Stimulated activated CD4-positive, alpha-beta T cell treated with anti-CD3 and anti-CD28 coated beads, Interleukin-15, amount 100 ng/mL, for 1 hour (primary cell): ENCODE measurements at places on chromosomes 3 and 15.
A peak's percentile ranks its signal among the peaks of the same experiment; 100 is the strongest.

DNA sequence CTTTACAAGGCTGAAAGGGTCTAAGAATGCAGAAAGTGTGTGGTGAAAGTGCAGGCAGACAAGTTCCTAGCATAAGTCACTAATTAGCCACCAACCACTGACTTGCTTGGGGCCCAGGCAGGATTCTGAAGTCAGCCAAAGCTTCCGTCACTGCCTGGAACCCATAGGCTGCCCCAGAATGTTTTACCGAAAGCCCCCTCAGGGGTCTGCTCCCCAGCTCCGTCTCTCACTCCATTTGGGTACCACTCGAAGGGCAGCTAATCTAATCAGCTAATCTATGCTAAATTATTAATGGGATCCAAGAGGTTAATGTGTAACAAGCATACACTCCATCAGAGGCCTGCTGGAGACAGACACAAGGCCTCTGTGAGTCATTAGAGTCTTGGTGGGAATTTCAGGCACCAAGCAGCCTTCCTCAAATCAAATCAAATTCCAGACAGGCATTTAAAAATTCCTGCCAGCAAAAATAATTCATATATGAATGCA lies 13.2 kb downstream of the ADAMTS9 start:
- no peak for DNase-seq

GRCh38 chr3:139517321-139518065 lies 22.0 kb downstream of the RBP1 start:
- no peak for DNase-seq

DNA sequence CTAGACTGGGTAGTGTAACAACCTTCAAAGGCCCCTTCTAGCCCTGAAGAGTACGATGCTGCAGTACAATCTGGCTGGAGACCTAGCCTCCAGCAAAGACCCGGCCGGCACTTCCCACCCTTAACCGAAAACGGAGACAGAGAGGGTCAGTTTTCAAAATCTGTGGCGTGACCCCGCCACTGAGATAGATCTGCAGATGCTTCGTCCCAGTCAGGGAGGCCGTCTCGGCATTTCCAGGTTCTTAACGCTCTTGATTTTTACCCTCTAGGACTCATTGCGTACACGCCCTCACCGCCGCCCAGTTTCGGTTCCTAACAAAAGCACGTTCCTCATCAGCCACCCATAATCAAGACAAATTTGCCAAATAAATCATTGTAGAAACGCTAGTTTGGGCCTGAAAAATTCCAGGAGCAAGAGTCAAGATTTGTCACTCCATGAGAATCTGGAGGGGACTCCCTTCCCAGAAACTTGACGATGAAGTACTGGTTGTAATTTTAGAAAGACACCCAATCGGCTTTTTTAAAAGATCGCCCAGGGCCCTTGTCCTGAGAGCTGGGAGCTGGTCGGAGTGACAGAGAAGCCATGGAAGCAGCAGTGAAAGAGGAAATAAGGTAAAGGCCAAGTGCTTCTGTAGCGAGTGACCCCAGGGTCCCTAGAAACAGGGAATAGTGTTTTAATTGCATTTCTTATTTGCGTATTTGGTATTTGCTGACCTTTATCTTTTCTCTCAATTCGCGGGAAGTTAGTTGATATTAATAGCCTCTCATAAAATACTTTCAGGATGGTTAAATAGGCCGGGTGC lies 868 bp upstream of the TMEM87A start:
- peak; percentile 48 for DNase-seq

DNA sequence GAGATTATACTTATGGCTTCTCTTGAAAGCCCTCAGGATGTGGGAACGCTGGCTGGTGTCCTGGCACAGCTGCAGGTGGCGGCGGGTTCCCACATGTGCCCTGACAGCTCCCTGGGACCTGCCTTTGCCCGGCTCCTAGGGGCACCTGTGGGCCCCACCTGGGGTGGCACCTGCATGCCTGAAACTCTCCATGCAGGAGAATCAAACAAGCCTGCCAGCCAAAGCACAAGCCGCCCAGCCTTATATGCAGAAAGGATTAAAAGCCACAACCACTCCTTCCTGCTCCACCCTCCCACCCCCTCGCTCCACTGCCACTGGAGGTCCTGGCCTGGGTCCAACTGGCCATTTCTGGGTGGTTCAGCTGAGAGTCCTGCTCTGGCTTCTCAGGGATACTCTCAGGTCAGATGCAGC lies 18.1 kb downstream of the TRPM1 start:
- no peak for DNase-seq

DNA sequence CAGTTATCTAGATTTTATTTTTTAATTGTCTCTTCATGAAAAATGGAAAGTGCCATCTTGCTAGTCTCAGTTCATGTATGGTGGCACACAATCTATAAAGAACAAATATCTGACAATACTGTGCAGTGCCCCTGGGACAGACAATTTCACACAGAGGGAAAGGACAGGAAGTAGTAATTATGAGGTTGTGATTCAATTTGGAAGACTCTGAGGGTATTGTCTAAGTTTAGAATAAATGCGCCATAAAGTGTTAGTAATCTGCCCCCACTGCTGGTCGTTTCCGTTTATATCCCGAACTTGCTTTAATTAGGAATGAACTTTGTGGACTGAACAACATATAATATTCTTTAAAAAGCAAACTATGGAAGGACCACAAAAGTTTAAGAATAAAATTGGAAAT lies 196.4 kb upstream of the SLC24A5 start:
- no peak for DNase-seq

DNA sequence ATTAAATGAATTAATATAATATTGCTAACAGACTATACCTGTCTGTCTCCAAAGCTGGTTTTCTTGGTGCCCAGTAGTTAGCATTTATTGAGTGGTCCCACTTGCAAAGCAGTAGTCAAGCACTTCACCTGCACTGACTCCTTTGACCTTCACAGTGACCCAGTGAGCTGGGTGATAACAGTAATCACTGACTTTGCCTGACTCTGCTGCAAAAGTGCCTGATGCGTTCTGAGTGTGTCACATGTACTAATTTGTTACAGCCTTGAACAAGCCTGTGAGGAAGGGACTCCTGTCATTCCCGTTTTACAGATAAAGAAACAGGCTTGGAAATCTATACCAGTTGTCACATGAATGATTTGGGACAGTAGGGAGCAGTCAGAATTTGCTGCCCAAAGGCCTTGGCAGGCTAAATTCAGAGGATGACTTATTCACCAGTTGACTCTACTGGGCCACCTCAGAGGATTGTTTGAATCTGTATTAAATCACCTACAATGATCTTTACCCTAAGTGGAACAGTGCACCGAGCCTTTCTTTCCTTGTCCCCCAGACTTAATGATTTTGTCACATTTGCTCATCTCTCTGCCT lies 116.6 kb upstream of the PLXNA1 start:
- DNase-seq: no peak

DNA sequence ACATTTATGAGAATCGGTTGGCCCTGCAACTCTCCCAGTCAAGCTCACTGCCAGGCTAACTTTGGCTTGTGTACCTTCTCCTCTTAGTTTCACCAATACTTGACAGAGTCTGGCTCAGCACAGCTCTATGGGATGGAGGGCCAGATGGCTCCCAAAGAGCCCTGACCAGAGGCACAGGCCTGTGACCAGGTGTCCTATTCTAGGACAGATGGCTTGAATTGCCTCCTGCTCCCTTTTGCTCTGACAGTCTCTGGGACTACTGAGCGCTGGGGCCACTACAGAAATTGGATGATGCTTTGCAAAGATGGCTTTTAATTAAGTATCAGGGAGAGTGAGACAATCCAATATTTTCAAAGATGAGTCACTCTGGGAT lies 10.3 kb upstream of the ARID3B start:
- no peak for DNase-seq

- no peak for DNase-seq
Measured at GRCh38 chr3:54514416-54514815, 392.1 kb downstream of the CACNA2D3 start.
